Left forelimb (tissue), 1 donor: ENCODE measurements at places on chromosomes 6 and 20.

- DNase-seq: no peak
Measured at GRCh38 chr6:14804001-14804784, 441.7 kb upstream of the JARID2 start.

- DNase-seq: no peak
Measured at GRCh38 chr20:33568378-33568777, 78.5 kb downstream of the CBFA2T2 start.

DNA sequence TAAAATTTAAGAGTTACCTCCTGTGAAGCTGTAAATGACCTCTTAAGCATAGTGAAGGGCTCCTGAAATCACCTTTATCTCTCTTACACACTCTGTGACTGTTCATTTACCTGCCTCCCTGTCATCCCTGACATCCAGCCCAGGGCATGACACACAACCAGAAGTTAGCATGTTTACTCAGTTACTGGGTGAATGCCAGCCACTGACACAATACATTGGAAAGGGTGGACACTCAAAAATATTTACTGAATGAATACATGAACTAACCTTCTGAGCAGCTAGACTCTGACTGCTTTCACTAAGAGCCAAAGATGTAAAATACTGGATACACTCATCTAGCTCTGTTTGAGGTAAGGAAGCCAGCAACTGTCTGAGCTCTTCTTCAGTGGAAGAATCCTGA is 25.3 kb downstream of the SERAC1 start:
- DNase-seq: no peak

- DNase-seq: no peak
Measured at GRCh38 chr6:39493174-39493573, 170.7 kb upstream of the KCNK16 start.

GRCh38 chr6:18155864-18156421 is 721 bp downstream of the KDM1B start:
- peak; percentile 69 for DNase-seq

DNA sequence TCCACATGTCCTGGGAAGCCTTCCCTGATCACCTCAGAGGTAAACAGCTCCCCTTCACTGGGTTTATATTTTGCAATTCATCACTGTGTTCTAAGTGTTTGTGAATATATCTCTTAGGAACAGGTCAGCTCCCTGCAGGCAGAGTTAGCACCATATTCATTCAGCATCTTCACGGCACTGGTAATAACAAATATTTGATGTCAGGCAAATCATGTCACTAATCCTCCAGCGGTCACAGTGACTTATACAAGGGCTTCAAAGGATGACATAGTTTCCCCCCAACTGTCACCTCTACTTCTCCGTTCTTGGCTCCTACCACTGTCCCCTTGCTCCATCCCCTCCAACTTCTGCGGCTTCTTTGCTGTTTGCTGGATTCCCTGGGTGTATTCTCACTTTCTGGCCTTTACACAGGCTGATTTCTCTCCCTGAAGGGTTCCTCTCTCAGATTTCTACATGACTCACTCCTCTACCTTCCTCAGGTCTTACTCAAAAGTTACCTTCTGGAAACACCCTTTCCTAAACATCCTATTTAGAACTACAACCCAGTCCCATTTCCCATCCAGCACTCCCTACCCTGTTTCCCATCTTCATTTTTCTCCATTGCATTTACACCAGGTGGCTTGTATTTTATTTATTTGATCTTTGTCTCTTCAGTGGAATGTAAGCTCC is 66.6 kb downstream of the NHLRC1 start:
- no peak for DNase-seq

GRCh38 chr6:16965689-16966088 is 136.2 kb upstream of the STMND1 start:
- no peak for DNase-seq
